COR-L47 (cell line): ENCODE measurements at places on chromosomes 13 and 19.

GRCh38 chr19:13806728-13807127 is 11.5 kb downstream of the ZSWIM4 start:
- DNase-seq, result no peak

DNA sequence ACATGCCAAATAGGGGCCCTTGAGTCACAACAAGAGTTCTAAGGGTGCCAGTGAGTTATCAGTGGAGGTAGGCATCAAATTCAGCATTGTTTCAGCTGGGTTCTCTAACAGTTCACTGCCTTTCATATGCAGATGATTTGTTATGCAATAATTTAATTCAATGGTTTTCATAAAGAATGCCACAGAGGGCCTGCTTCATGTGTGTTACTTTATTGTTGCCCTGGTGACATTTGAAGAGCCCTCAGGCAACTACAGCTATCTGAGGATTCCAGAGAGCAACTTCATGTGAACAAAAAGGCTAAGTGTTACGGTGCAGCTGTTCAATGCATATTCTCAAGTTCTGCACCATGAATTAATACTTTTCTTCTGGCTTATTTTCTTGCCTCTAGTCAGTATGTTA is 43.1 kb upstream of the STARD13 start:
- no peak for DNase-seq

DNA sequence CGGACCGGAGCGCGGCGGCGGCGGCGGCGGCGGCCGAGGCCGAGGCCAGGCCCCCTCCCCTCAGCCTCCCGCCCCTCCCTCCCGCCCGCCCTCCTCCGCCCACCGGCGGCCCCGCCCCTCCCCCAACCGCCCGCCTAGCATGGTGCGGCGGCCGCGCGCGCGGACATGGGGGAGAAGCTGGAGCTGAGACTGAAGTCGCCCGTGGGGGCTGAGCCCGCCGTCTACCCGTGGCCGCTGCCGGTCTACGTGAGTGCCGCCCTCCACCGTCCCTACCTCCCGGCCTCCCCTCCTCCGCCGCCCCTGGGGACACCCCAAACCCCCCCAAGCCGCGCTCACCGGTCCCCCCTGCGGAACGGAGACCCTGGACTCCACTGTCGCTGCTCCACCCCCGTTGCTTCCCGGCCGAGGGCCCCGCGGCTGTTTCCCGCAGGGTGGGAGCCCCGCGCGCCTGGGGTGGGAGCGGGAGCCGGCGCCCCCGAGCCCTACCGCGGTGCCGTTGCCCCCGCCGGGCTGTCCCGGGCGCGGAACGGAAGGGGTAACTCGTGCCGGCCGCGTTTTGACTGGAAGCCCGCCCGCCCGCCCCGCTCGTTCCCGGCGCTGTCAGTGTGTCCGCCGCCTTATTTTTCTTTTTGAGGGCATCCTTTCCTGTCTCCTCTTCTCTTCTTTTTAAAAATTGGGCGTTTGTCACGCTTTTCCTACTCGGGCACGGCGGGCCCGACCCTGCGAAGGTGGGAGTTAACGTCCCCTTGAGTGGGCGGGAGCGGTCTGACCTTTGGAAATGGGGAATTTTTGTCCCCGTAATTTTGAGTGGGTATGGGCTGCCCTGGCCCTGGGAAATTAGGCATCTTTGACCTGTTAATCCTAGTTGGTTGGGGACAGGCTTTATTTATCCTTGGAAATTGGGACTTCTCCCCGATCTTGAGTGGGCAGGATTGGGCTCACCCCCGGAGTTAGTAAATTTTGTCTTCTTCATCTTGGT is 576 bp downstream of the DOT1L start:
- DNase-seq, result no peak

GRCh38 chr13:31978021-31978420 is 53.6 kb upstream of the FRY start:
- no peak for DNase-seq

GRCh38 chr13:90868321-90868920 is 479.1 kb upstream of the MIR17HG start:
- DNase-seq, result peak; percentile 7

DNA sequence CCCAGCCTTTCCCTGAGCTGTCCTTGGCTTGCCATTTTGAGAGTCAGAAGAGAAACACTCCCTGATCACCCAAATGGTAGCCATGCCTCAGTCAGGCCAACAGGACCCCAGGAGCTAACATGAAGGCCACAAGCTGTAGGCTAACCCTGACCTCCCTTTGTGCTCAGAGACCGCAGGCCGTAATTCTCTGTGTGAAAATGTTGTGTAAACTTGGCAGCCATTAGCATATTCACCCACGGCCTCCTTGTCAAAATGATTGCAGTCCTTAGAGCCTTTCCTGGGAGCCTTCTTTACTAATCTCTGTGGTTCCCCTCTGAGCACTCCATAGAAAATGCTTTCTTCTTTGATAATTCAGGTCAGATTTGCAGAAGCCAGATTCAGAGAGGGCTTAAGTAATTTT is 418.9 kb downstream of the COG6 start:
- DNase-seq, result no peak

GRCh38 chr13:33763021-33763420 is 54.9 kb upstream of the RFC3 start:
- DNase-seq, result no peak

GRCh38 chr13:98846986-98847385 is 94.5 kb upstream of the SLC15A1 start:
- no peak for DNase-seq

- DNase-seq, result no peak
These were observed 472.1 kb downstream of the DIAPH3 start for GRCh38 chr13:59691501-59692066.

- no peak for DNase-seq
These were observed 15.5 kb upstream of the ZNF14 start for GRCh38 chr19:19748249-19748938.

DNA sequence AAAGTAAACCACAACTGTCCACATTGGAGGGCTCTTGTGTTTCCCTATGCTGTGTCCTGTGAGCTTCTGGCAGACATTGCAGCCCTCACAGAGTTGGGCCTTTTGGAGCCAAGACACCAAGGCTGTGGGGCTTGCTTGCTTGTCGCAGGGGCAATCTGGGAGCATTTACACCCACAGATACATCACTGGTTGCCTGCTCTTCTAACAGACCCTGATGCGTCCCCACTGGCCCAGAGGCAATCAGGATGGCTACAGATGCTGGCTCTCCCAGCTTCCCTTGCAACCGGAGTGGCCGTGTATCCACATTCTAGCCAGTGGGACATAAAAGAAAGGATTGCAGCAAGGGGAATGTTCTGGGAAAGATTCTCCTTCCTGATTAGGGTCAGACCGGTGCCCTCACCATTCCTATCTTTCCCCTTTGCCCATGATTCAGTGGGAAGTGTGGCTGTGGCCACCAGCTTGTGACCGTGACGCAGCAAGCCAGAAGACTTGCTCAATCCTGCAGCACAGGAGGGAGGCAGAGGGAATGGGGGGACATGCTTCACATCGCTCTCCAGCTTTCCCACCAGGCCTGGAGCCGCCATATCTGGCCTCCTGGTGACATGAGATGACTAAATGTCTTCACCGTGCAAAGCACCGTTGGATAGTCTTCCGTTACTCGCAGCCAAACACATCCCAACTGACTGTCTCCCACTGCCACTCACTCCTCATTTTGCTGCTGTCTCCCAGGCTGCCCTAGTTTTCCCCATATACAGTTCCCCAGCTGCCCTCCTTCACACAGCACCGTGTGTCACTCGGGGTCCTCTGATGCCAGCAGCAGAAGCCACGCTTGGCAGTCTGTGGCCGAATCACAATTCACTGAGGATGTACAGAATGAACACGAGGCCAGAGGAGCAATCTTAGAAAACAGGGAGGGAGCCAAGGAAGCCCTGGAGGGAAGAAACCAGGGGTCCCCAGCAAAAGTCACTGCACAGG is 151.0 kb downstream of the DPF1 start:
- no peak for DNase-seq

DNA sequence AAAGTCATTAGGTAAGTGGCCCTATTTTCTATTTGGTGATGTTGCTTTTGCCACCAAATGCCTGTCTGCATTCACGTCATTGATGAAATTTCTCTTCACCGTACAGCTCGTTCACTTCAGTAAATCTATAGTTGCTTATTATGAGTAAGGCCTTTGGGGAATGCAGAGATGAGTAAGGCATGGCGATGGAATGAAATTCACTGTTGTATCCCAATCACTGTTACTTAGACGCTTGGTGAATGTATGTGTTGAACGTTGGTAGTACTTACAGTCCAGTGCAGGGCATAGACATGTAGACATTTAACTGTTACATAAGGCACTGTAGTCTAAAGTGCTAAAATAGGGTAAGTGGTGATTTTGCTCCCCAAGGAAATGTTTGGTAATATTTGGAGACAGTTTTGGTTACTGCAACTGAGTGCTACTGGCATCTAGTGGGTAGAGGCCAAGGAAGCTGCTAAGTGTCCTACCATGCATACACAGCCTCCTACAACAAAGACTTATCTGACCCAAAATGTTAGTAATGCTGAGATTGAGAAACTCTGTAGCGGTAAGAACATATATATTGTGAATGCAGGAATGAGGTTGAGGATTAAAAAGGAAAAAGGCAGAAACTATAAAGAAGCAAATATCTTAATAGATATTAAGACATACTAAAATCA is 5.8 kb downstream of the AKAP11 start:
- DNase-seq, result no peak

DNA sequence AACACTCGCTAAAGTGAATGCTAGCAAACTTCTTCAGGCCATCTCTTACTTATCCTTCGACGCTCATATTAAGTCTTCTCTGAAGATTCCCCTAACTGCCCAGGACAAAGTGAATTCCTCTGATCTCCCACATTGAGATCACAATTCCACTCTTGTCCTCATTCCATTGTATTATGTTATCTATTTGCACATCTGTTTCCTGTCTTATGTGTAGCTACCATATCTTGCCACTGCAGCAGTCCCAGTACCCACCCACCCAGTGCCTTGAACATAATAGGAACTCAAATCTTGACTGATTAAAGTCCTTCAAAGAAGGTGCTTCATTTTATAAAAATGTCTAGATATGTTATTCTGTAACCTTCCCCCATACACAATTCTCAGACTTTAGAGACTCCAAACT is 702.3 kb downstream of the DIAPH3 start:
- no peak for DNase-seq

DNA sequence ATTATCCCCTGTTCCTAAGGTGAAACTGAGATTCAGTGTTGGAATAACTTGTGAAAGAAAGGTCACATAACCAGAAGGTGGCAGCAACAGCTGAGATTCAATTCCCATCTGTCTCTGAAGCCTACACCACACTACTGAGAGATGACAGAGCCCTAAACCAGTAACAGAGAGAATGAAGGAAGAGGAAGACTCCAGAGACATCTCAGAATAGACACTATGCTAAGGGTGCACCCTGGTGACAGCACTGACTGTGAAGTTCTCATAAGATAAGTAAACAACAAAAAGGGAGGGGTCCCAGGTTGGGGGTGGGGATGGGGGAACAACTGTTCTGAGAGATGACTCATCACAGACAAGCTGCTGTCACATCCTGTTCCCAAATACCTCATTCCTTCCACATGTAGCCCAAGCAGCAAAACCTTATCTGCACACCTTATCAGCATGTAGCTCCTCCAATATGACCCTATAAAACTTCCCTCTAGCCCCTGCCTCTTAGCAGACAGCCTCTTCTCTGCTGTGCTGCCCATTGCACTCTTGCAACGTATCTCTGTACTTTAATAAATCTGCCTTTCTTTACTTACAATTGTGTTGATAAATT is 46.5 kb downstream of the UTP14C start:
- DNase-seq, result no peak

DNA sequence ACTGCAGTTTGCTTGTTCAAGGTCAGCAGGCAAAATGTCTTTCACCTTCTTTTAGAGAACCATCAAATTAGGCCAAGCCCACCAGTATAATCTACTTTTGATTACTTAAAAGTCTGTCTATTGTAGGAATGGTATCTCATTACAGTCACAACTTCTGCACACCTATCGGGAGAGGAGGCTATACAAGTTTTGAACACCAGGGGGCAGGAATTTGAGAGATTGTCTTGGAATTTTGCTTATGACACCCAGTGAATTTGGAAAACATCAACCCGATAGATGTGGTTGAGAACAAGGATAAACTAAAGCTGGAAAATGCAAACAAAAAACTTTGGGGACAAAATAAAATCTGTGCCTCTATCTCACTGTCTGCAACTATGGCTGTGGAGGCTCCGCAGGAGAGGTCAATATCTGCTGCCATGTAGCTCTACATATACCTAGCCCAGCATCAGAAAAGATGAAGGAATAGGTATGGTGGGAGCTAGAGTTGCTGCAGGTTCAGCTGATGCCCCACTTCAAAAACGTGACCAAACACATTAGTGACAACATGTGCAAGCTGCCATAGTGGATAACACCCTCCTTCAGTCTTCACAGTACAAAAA is 1299.2 kb upstream of the SPRY2 start:
- no peak for DNase-seq

GRCh38 chr13:111219280-111219679 is 101.2 kb upstream of the TEX29 start:
- DNase-seq, result no peak

- peak; percentile 30 for DNase-seq
These were observed 984 bp downstream of the RPS11 start for GRCh38 chr19:49497047-49497788.

DNA sequence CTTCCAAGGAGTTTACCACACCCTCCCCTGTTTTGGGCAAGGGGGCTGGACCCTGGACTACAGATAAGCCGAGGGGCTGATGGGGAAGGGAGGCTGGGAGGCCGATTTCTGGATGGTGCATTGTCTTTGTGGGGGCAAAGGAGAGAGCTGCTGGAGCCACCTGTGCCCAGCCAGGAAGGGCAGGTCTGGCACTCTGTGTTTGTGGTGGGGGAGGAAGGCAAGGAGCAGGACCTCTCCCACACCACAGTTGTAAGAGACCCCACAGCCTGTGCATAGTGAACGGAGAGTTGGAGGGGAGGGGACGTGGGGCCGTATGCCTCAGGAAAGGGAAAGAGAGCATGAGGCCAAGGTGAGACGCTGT is 16.0 kb upstream of the PRR19 start:
- no peak for DNase-seq

- no peak for DNase-seq
These were observed at the start of gene AP2A1 for GRCh38 chr19:49766930-49767299. AP2A1 (plus strand) TSS chr19:49767001; CDS start chr19:49767134, 133 bp downstream.

- DNase-seq, result no peak
These were observed 490.0 kb downstream of the GPC6 start for GRCh38 chr13:93716623-93717022.

GRCh38 chr19:1913781-1914577 is 8.8 kb downstream of the ADAT3 start:
- no peak for DNase-seq

- no peak for DNase-seq
These were observed 52.1 kb upstream of the EHD2 start for GRCh38 chr19:47661161-47661560.
